Esophagus squamous epithelium (tissue), 5 donors: ENCODE measurements at places on chromosomes 4 and X.

GRCh38 chr4:88582493-88582892, 9.8 kb upstream of the HERC3 start:
- DNase-seq, result no peak

DNA sequence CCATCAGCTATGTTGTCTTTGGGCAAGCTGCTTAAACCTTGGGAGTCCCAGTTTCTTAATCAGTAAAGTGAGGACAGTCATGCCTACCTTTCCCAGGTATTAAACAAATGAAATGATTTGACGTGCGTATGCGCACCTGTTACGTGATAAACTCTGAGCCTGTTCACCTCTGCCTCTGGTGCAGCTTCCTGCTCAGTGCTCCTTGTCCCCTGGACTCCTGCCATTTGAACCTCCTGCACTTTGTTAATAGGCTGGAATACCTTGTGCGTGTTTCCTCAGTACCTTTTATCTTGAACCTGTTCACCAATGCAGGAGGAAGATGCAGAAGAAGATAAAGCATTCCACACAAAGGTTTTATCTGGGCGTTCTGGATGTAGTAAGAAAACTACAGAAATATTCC, 211.9 kb downstream of the CEP135 start:
- no peak for DNase-seq

DNA sequence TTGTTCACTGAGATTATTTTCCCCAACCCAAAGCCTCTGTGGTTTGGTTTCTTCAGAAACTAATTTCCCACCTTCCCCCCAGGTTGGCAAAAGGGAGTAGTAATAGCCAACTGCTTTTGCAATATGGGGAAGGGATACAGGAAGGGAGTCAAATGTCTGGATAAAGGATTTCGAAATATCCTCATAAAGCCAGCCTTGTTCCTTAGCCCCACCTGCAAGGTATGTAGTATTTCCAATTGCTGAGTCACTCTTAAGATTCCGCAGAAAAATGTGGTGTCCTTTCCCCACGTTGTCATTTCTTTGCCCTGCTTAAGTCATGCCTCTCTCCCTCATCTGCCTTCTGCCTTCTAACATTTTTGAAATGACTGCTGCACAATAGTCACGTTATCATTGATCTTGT, 138.8 kb upstream of the DCAF8L1 start:
- DNase-seq, result no peak

DNA sequence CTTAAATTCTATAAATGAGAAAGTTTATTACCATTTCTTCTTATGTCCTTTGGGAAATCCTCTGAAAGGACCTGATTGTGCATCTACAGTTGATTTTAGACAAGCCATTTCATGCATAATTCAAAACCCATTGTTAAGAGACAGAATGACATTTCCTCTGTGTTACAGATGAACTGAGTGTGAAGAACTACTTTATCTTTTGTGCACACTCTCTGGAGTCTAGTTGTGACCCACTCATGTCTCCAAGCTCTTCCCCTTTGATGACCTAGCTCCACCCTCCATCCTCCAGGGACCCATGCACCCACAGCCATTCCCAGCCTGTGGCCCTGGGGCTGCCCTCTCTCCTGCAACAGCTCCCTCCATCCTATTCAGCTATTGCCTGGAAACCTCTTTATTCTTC, 57.5 kb upstream of the BMPR1B start:
- DNase-seq, result no peak

DNA sequence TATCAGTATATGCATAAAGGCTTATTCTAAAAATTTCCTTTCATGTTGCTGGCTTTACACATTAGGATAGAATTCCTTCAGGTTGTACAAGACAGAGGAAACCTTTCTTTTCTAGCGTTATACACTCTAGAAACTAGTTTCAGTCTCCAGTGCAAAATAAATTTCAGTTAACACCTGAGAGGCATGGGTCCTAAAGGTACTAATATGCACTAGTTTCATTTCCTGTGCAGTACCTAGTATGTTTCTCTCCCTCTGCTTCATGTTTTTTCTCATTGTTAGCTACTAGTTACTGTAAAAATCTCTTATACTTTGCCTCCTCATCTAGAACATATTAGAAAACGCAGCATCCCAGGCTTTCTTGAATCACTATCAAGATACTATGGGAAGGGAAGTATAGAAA, 54.0 kb downstream of the SNX25 start:
- DNase-seq, result no peak

DNA sequence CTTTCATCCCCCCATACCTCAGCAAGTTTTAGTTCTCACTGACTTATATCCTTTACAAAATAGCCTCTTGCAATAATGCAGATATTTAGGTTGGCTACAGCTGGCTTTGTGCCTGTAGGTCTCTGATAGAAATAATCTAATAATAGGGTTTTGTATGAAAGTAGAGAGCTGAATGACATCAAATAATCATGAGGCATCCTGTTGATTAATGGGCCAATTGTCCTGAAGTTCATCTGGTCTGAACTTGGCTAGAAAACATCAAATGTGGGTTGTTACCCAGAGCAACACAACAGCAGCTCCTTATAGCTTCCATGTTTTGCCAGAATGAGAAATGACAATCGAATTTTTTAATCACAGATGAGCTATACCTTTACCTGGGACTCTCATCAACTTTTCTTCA, 19.2 kb upstream of the LHFPL1 start:
- no peak for DNase-seq

GRCh38 chr4:98452091-98452490, 190.9 kb downstream of the RAP1GDS1 start:
- no peak for DNase-seq

DNA sequence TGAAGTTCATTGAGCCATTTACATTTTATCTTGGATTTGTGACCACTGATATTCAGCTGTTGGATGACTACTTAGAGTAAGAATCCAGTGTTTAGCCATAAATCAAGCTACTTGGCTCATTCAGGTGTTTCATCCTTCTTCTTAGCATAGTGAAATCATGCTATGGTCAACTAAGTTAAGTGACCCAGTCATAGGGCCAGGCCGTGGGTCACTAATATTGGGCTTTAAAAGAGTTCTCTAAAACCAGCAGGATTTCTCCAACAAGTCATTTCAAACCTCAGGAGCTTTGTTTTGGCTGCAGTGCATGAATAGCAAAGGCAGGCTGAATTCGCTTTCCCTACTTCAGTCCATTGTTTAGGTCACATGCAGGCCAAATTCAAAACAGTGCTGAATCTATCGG, 181.0 kb downstream of the MAML3 start:
- DNase-seq, result no peak

GRCh38 chrX:50188859-50189600, 11.8 kb downstream of the AKAP4 start:
- DNase-seq, result no peak

- no peak for DNase-seq
Measured at GRCh38 chr4:137524725-137525369, 7.4 kb downstream of the PCDH18 start.
